NK-92 treated with Interleukin-12 subunit alpha and Interleukin-12 subunit beta, amount 100 ng/mL, for 24 hours (cell line): ENCODE measurements at places on chromosomes 4 and X.

DNA sequence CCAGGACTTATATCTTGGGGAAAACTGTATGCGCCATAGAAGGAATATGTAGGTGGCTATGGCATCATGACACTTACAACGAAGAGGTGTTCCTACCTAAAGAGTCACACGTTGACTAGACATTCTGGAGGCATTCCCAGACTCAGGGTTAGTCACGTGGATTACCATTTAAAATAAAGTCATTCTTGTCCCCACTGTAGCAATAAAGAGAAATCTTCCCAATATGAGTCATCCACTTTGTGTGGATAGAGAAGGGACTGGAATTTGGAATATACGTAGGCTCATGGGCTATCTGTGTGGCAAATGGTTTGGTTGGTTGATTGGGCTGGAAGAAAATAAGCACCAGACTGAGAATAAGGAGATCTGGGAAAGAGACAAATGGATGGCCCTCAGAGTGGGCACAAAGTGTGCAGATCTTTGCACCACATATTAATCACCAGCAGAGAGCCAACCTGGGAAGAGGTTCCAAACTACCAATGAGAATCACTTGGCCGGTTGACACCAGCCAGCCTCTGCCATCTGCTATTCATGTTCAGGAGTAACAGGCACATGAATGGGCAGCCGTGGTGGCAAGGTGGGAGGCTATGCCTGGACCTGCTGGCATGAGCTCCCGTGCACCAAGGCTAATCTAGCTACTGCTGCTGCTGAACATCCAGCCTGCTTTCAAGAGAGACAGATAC lies 41.0 kb downstream of the MTNR1A start:
- DNase-seq: no peak

GRCh38 chr4:181693517-181693916 lies 549.7 kb upstream of the TENM3 start:
- DNase-seq: no peak

GRCh38 chr4:15416357-15417232 lies 11.2 kb upstream of the C1QTNF7 start:
- DNase-seq: no peak

- DNase-seq: no peak
These were observed 22.0 kb downstream of the DHRSX start for GRCh38 chrX:2478546-2479419.

DNA sequence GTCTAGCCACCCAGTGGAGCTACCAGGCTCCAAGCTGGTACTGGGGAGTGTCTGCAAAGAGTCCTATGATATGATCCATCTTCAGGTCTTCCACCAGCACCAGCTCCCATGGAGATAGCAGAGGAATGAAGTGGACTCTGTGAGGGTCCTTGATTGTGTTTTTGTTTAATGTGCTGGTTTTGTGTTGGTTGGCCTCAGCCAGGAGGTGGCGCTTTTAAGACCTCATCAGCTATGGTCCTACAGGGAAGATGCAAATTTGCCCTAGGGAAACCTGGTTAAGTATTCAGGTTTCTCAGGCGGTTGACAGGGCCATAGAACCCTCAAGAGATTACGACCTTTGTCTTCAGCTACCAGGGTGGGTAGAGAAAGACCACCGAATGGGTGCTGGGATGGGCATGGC lies 1141.1 kb downstream of the STIM2 start:
- DNase-seq: no peak

- DNase-seq: no peak
These were observed 135.8 kb upstream of the GUCY1A1 start for GRCh38 chr4:155530857-155531256.
